ENCODE measurements at places on chromosomes 6 and 20.

- DNase-seq = no peak
Measured at GRCh38 chr6:105862936-105863607, 223.1 kb upstream of the PRDM1 start.

- DNase-seq = no peak
Measured at GRCh38 chr6:3372184-3372846, 84.5 kb downstream of the SLC22A23 start.

DNA sequence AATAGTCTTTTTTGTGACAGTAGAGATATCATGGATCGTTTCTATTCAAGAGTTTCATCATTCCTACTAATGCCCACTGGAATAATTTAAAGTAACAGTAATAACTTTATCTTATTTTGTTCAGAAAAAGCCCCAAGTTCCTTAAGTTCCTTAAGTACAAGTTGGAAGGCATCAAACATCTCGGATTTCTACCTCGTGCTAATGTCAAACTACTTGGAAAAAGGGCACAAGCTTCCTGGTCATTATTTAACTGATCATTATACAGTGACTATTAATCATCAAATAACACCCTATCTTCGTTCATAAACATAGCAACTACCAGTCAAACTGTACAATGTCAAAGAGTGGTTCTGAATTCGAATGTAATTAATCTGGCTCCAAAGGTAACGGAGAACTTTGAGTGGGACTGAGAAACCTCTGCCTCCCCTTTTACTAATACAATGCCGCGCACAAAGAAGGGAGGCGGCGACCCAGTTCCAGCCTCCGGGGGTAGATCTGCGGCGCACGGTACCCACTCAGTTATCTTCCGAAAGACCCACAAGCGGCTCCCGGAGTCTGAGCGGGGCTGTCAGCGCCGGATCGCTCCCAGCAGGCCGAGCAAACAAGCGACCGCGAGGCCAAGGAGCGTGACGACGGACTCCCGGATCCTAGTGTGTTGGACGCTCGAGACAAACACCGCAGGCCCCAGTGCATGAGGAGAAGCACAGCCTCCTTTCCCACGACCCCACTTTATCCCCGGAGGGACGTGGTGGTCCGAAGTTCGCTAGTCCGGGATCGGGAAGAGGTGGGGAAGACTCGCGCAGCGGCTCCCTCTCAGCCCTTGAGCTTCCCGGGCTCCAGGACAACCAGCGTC lies 716 bp downstream of the SHPRH start:
- DNase-seq = peak; percentile 51

DNA sequence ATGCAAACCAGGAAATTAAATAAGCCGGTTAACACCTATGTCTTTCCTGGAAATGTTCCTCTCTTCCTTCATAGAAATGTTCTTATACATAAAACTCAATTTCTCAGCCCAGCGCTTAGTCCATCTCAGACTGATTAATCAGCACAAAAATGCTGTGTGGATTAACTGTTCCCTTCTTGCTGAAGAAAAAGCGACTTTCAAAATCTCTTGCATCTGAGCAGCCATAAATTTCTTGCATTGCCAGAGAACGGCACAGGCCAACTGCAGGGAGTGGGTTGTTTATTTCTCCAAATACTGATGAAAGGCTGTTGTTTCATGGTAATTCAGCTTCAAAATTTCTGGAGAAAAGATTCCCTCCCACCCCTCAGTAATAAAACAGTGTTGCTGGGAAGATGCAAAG lies 517.6 kb downstream of the BTBD3 start:
- DNase-seq = no peak

DNA sequence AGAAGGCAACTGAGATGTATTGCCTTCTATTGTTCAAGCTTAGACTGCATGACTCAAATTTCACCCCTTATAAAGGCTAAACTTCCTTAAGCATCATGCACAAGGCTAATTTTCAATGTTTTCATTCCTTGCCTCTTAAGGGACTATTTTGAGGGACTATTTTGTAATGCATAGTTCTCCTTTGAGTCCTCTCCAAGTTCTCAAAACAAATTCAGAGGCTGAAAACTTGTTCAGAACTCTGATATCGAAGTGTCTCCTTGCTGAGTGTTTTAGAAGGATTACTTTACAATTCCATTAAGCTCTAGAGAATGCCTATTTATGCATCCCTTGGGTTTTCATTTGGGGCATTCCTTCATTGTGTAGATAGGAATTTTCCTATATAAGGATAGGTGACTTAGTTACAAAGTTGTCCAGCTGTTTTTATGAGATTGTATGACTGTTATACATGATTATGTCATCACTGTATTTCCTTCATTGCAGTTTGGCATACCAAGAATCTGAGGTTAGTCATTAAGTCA lies 41.7 kb downstream of the COL19A1 start:
- no peak for DNase-seq

- DNase-seq = no peak
Measured at GRCh38 chr6:39714802-39715201, 10.4 kb downstream of the KIF6 start.

DNA sequence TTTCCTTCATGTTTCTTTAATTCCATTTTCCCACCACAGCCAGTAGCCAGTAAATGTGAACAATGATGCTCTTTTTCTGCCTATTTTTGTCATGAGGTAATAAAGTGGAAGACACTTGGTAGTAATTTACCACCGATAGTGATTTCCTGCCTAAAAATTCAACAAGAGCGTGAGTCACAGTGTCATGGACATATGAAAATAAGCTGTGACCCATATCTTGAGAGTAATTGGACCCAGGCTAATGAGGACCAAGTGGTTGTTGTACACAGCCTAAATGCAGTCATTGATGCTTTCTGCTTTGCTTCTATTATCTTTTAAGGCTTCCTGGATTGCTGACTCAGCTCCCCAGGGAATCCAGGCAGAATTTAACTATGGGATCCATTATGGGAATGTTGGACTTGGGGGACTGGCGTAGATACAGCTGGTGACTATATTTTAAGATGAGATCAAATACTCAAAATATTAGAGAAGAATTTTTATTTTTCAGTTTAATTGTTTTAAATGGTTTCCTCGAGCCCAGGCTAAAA lies 265.9 kb upstream of the FERMT1 start:
- DNase-seq = no peak

Data from WTC11 (cell line).